ENCODE measurements at places on chromosomes 6 and 20.

- DNase-seq = no peak
These were observed 344.7 kb downstream of the CDC5L start for GRCh38 chr6:44732243-44732642.

GRCh38 chr6:85419046-85419759 lies 30.7 kb upstream of the NT5E start:
- no peak for DNase-seq

- DNase-seq = no peak
These were observed 182.4 kb downstream of the DLL1 start for GRCh38 chr6:170108456-170108855.

GRCh38 chr6:71127374-71127773 lies 161.2 kb upstream of the OGFRL1 start:
- no peak for DNase-seq

GRCh38 chr6:13044896-13045295 lies 283.4 kb downstream of the TBC1D7 start:
- DNase-seq = no peak
